Esophagus muscularis mucosa (tissue), 4 donors: ENCODE measurements at places on chromosomes 7 and 10. TPM values are rescaled to one million over a fixed set of nuclear protein-coding genes. Genes with fewer than 3 reads are reported as not detected.

DNA sequence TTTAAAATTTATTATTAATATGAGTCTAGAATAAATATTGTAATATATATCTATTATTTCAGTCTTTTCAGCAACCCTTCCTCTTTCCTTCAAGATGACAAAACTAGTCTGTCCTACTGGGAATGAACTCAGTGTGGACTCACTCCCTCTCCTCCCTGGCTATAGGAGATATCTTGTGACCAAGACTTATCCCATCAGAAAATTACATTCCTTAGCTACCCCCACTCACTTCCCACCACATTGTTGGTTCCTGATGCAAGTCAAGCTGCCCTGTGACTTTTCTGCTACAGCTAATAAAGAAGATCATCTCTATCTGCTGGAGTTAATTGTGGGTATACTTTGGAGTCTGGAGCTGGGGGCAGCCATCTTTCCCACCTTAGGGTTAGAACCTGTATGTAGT lies 28.0 kb upstream of the MCU start:
- H3K36me3 ChIP-seq, result no peaks in the 10 kb centered on the region
- H3K4me3 ChIP-seq, result no peak overlapping the region
- H3K27me3 ChIP-seq, result no peaks in the 10 kb centered on the region
- DNase-seq, result no peak
- H3K4me1 ChIP-seq, result no peaks in the 10 kb centered on the region

DNA sequence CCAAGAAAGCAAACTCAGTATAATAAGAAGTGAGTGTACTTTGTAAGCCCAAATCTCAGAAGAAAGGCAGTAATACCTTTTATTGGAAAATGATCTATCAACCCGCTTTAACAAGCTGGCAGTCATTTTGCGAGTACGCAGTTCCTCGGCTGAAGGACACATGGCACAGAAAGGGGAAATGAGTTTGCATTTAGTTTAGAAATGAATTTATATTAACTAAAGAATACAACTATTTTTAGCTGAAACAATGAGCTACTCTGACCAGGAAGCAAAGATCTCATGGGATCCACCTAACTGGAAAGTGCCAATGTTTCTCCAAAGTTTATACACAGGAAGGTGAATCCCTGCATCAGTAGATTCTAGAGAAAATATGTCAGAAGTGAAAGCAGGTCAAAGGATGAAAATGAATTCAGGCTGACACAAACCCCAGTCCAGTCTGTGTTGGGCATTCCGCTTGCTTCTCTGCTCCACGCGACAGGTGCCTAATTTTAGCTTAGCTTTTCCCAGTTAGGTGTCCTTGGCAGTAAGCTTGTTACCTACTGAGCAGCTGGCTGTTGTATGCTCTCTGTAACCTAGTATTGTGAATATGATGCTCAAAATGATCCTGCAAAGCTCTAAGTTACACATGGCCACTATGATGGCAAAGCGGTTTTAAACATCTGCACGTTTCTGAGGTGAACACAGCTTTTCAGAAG lies 112.8 kb downstream of the LARP4B start:
- peaks cover 82% of the 10 kb centered on the region for H3K36me3 ChIP-seq
- H3K4me3 ChIP-seq, result no peak overlapping the region
- DNase-seq, result no peak
- no peak overlapping the region for H3K27ac ChIP-seq
- H3K4me1 ChIP-seq, result no peaks in the 10 kb centered on the region
- no peaks in the 10 kb centered on the region for H3K27me3 ChIP-seq

- H3K27ac ChIP-seq, result no peak overlapping the region
- peaks cover 7% of the 10 kb centered on the region for H3K4me1 ChIP-seq
- no peak overlapping the region for H3K4me3 ChIP-seq
- H3K36me3 ChIP-seq, result no peaks in the 10 kb centered on the region
These were observed 5.8 kb upstream of the LRRC4 start for GRCh38 chr7:128037081-128037480.

DNA sequence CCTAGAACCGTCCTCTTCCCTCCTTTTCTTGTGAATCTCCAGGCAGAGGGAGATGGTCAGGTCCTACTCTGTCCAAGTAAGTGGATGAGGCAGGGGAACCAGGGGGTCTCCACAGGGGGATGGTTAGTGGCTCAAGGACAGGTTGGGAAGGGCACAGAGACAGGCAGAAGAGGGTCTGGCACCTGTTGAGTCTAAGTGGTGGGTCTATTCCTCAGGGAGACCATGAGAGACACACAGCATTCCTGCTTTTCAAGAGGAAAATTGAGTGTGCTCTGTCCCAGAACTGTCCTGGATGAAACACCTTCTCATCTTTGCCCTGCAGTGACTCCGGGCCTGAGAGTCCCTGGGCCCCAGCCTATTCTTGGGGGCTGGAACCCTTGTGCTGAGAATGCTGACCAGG lies 184.8 kb upstream of the GALNT17 start:
- DNase-seq, result no peak
- H3K27me3 ChIP-seq, result no peaks in the 10 kb centered on the region
- H3K4me1 ChIP-seq, result no peaks in the 10 kb centered on the region
- H3K4me3 ChIP-seq, result no peak overlapping the region
- no peaks in the 10 kb centered on the region for H3K36me3 ChIP-seq

- H3K27me3 ChIP-seq, result no peaks in the 10 kb centered on the region
- peaks cover 8% of the 10 kb centered on the region for H3K4me1 ChIP-seq
- H3K27ac ChIP-seq, result no peak overlapping the region
- no peaks in the 10 kb centered on the region for H3K36me3 ChIP-seq
- no peak for DNase-seq
- no peak overlapping the region for H3K4me3 ChIP-seq
These were observed 43.0 kb downstream of the TMEM130 start for GRCh38 chr7:98826811-98827231.

PHKG1 gene
- total RNA-seq, result 0.26 TPM
